Ascending aorta (tissue), 2 donors: ENCODE measurements at places on chromosomes 5 and 9. TPM values are rescaled to one million over a fixed set of nuclear protein-coding genes. Genes with fewer than 3 reads are reported as not detected.

- H3K4me3 ChIP-seq, result no peak overlapping the region
- no peaks in the 10 kb centered on the region for H3K27me3 ChIP-seq
- DNase-seq, result no peak
- no peaks in the 10 kb centered on the region for H3K4me1 ChIP-seq
- no peaks in the 10 kb centered on the region for H3K36me3 ChIP-seq
- no peak overlapping the region for H3K27ac ChIP-seq
Observed at GRCh38 chr5:31832966-31833365, 194.0 kb downstream of the PDZD2 start.

GRCh38 chr5:128800377-128800776 is 164.9 kb upstream of the SLC27A6 start:
- no peak overlapping the region for H3K27ac ChIP-seq
- H3K27me3 ChIP-seq, result no peaks in the 10 kb centered on the region
- no peaks in the 10 kb centered on the region for H3K36me3 ChIP-seq
- DNase-seq, result no peak

- no peak overlapping the region for H3K27ac ChIP-seq
- DNase-seq, result no peak
- H3K36me3 ChIP-seq, result no peaks in the 10 kb centered on the region
- no peaks in the 10 kb centered on the region for H3K27me3 ChIP-seq
Observed at GRCh38 chr5:6201631-6202030, 176.7 kb downstream of the MED10 start.

- H3K27me3 ChIP-seq, result no peaks in the 10 kb centered on the region
- no peak overlapping the region for H3K27ac ChIP-seq
- H3K4me1 ChIP-seq, result no peaks in the 10 kb centered on the region
Observed at GRCh38 chr5:117182104-117182503, 607.5 kb upstream of the SEMA6A start.

Gene SLC4A9
- total RNA-seq, result not detected

DNA sequence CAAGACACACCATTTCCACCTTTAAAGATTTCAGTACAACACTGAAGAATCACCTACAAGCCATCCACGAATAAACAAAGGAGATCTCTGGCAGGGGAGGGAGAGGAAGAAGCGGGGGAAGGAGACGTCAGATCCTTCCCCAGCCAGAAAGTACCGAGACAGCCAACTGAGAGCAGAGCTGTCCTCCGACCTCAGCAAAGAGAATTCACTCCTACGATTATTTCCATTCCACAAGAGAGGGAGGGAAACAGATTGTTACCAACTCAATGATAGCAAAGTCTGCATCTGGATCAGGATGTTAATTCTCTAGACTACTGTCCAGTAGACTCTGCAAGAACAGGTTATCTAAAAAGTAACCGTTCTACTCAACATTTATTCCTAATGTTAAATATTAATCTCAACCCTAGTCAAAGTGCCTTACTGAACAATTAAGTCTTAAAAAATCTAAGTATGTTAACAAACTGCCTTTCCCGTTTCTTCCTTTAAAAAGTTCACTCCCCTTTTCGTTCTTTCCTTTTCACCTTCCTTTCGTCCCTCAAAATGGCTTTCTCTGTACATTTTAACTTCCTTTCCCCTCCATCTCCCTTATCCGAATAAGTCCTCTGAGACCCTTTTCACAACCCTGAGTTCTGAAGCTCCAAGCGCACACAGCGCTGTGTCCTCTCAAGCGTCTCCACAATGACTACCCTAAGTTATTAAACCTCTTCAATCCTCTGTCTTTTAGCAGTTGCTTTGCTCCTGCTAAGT is 1.4 kb downstream of the CHD1 start:
- H3K27me3 ChIP-seq, result no peaks in the 10 kb centered on the region
- peaks cover 20% of the 10 kb centered on the region for H3K4me1 ChIP-seq
- peak overlapping the region; percentile 91 for H3K4me3 ChIP-seq
- H3K27ac ChIP-seq, result peak overlapping the region; percentile 100

- no peak overlapping the region for H3K27ac ChIP-seq
- no peaks in the 10 kb centered on the region for H3K27me3 ChIP-seq
- no peak for DNase-seq
- no peaks in the 10 kb centered on the region for H3K36me3 ChIP-seq
- H3K4me1 ChIP-seq, result no peaks in the 10 kb centered on the region
Observed at GRCh38 chr9:89422151-89422975, 75.5 kb downstream of the SEMA4D start.

GRCh38 chr5:164306662-164307061 is 801.2 kb downstream of the MAT2B start:
- no peaks in the 10 kb centered on the region for H3K36me3 ChIP-seq
- H3K27ac ChIP-seq, result no peak overlapping the region
- H3K27me3 ChIP-seq, result no peaks in the 10 kb centered on the region
- no peaks in the 10 kb centered on the region for H3K4me1 ChIP-seq
- DNase-seq, result no peak
- H3K4me3 ChIP-seq, result no peak overlapping the region

- H3K4me1 ChIP-seq, result no peaks in the 10 kb centered on the region
- no peak for DNase-seq
- H3K27ac ChIP-seq, result no peak within 1 kb of the TSS
Observed at GRCh38 chr5:152405145-152405544, at the start of gene NMUR2. Gene NMUR2 (minus strand): TSS chr5:152405279. CDS start chr5:152405113, 166 bp downstream.

DNA sequence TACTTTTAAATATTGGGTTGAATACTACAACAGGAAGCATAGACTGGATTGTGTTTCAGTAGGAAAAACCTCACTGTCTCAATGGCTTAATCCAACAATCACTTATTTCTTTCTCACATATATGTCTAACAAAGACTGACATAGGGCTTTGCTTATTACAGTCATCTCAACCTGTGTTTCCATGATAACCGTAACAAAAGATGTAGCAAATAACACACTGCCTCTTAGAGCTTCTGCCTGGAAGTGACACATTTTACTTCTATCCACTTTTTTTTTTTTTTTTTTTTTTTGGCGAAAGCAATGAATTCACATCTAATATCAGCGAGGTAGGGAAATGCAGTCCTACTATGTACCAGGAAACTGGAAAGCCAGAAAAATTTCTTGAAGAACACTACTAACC is 204.9 kb upstream of the CDKN2B start:
- H3K36me3 ChIP-seq, result no peaks in the 10 kb centered on the region
- H3K4me1 ChIP-seq, result no peaks in the 10 kb centered on the region
- no peak overlapping the region for H3K27ac ChIP-seq
- H3K27me3 ChIP-seq, result no peaks in the 10 kb centered on the region
- no peak for DNase-seq
- H3K4me3 ChIP-seq, result no peak overlapping the region

DNA sequence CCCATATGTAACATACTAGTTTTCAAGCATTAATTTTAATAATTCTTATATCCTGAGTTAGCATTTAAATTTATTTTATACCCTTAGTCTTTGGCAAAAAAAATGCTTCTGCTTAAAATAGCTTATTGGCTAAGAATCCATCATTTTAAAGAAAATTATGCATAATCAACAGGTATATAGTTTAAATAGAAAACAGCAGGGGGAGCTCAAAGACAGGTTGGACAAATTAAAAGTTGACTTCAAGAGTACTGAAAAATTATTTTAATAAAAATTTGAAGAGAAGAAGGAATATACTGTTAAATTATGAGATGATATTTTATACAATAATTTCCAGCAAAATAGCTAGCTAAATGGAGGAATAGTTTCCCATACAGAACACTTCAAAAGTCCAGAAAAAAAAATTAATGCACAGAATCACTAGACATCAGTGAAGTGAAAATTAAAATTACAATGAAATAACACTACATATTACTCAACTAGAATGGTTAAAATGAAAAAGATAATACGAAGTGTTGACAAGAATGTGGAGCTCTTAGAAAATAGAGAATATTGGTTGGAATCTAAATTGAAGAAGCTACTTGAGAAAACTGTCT is 387.1 kb downstream of the PDE4D start:
- no peaks in the 10 kb centered on the region for H3K4me1 ChIP-seq
- H3K27ac ChIP-seq, result no peak overlapping the region
- no peaks in the 10 kb centered on the region for H3K27me3 ChIP-seq
- H3K36me3 ChIP-seq, result no peaks in the 10 kb centered on the region
- no peak overlapping the region for H3K4me3 ChIP-seq

DNA sequence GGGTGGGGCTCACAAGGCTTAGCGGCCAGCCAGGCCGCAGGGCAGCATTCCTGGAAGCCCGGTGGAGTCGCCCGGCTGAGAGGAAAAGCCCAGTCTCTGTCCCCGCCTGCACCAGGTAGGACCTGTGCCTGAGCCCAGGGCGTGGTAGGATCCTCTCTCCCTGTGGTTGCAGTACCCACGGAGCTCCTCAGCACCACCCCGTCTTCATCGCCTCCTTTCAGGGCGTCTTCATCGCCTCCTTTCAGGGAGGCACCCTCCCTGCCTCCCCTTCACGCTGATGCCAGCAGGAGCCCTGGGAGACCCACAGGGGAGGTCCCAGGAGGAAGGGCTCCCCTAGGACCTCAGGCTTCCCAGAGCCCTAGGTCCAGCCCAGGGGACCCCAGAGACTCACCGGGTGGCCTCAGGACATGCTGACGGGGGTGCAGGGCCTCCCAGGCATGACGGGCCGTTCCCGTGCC is 53.3 kb upstream of the NOTCH1 start:
- H3K36me3 ChIP-seq, result no peaks in the 10 kb centered on the region
- no peaks in the 10 kb centered on the region for H3K27me3 ChIP-seq
- no peak for DNase-seq
- no peaks in the 10 kb centered on the region for H3K4me1 ChIP-seq

- H3K4me3 ChIP-seq, result no peak overlapping the region
- H3K4me1 ChIP-seq, result no peaks in the 10 kb centered on the region
- no peaks in the 10 kb centered on the region for H3K36me3 ChIP-seq
- H3K27me3 ChIP-seq, result no peaks in the 10 kb centered on the region
- H3K27ac ChIP-seq, result no peak overlapping the region
- no peak for DNase-seq
Observed at GRCh38 chr5:151408591-151409230, 38.7 kb upstream of the SLC36A1 start.

- H3K4me3 ChIP-seq, result no peak overlapping the region
- H3K27ac ChIP-seq, result no peak overlapping the region
- DNase-seq, result no peak
Observed at GRCh38 chr5:68883436-68883835, 210.4 kb upstream of the SLC30A5 start.

GRCh38 chr5:17227868-17228267 is 10.4 kb downstream of the BASP1 start:
- no peaks in the 10 kb centered on the region for H3K36me3 ChIP-seq
- no peaks in the 10 kb centered on the region for H3K27me3 ChIP-seq
- peak overlapping the region; percentile 65 for H3K27ac ChIP-seq
- no peak overlapping the region for H3K4me3 ChIP-seq

Gene C7
- total RNA-seq, result 179 TPM

GRCh38 chr9:82449986-82450385 is 461.4 kb downstream of the SPATA31D1 start:
- H3K4me1 ChIP-seq, result no peaks in the 10 kb centered on the region
- no peak overlapping the region for H3K4me3 ChIP-seq
- no peak for DNase-seq
- no peak overlapping the region for H3K27ac ChIP-seq
- no peaks in the 10 kb centered on the region for H3K27me3 ChIP-seq
- H3K36me3 ChIP-seq, result no peaks in the 10 kb centered on the region

GRCh38 chr5:149794041-149794440 is 63.9 kb downstream of the PPARGC1B start:
- H3K36me3 ChIP-seq, result no peaks in the 10 kb centered on the region
- no peak overlapping the region for H3K4me3 ChIP-seq
- H3K27ac ChIP-seq, result no peak overlapping the region
- H3K4me1 ChIP-seq, result no peaks in the 10 kb centered on the region
- no peaks in the 10 kb centered on the region for H3K27me3 ChIP-seq

- H3K4me3 ChIP-seq, result no peak overlapping the region
- no peaks in the 10 kb centered on the region for H3K27me3 ChIP-seq
- no peaks in the 10 kb centered on the region for H3K4me1 ChIP-seq
- no peaks in the 10 kb centered on the region for H3K36me3 ChIP-seq
- no peak for DNase-seq
Observed at GRCh38 chr5:5011151-5011550, 129.0 kb upstream of the ADAMTS16 start.

Gene SH2D3C
- 49.5 TPM for total RNA-seq

DNA sequence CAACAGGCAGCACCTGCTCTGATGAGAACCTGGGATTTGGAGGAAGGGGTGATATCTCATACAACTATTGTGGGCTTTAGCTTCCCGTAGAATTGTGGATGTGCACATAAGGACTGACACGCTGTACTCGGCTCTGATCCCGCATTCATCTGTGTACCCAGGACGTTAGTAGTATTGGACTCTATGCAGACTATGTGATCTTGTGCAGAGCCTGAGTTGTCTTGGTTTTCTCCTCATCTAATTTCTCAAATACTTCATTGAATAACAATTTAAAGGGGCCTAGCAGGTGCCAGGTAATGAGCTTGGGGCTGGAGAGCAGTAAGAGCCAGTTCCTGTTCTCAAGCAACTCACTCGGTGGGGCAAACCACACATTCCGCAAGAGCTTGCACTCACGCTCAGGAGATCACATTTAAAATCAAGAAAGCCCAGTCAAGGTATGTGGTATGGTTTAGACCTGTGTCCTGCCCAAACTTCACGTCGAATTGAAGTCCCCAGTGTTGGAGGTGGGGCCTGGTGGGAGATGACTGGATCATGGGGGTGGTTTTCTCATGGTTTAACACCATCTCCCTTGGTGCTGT is 14.8 kb downstream of the C5orf15 start:
- H3K36me3 ChIP-seq, result peaks cover 16% of the 10 kb centered on the region
- H3K4me3 ChIP-seq, result no peak overlapping the region
